ENCODE measurements at places on chromosomes 1 and 21.

- no peak for DNase-seq
Observed at GRCh38 chr1:221675880-221676800, 65.7 kb downstream of the DUSP10 start.

- DNase-seq = no peak
Observed at GRCh38 chr1:176110203-176110602, 96.9 kb downstream of the COP1 start.

DNA sequence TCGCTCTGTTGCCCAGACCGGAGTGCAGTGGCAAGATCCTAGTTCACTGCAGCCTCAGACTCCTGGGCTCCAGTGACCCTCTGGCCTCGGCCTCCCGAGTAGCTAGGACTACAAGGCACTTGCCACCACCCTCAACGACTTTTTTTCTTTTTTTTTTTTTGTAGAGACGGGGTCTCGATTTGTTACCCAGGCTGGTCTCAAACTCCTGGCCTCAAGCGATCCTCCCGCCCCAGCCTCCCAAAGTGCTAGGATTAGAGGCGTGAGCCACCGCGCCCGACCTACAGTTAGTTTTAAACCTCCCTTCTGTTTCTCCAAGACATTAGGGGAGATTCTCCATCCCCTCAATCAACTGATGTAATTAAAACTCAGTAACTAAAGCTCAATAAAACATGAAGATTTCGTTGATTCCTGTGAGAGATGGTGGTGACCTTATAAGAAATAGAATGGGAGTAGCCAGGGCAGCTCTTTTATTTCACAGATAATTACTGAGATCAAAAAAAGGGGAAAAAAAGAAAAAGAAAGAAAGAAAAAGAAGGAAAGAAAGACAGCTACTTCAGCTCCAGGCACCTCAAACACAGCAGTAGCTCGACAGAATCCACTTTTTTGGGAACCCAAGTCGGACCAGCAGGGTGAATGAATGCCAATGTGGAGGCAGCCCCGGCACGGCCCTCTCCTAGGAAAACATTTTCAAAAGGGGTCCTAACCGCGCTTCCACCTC lies 598 bp downstream of the GON4L start:
- DNase-seq = no peak

DNA sequence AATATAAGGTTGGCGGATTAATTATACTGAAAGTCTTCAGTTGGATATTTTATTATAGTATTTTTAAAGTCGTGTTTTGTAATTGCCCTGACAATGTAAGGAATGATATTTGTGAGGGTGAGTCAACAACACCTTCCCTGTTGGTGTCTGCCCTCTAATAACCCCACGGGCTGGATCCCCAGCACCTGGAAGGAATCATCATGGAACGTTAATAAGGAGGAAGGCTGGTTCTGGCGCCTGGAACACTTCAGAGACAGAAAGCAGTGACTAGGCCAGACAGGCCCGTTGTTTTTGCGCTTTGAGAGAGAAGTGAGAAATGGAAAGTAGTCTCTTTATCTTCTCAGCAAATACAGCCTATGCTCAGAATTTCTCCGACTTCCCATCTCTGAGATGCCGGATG lies 31.6 kb downstream of the TEX35 start:
- no peak for DNase-seq

- no peak for DNase-seq
Observed at GRCh38 chr1:64733581-64734286, 11.1 kb upstream of the RAVER2 start.

GRCh38 chr1:210652329-210652954 lies 323.7 kb downstream of the HHAT start:
- DNase-seq = no peak

Measured in skin of body (tissue), 3 donors.